Peyer's patch (tissue), 4 donors: ENCODE measurements at places on chromosomes 1 and 21. TPM values are rescaled to one million over a fixed set of nuclear protein-coding genes. Genes with fewer than 3 reads are reported as not detected.

DNA sequence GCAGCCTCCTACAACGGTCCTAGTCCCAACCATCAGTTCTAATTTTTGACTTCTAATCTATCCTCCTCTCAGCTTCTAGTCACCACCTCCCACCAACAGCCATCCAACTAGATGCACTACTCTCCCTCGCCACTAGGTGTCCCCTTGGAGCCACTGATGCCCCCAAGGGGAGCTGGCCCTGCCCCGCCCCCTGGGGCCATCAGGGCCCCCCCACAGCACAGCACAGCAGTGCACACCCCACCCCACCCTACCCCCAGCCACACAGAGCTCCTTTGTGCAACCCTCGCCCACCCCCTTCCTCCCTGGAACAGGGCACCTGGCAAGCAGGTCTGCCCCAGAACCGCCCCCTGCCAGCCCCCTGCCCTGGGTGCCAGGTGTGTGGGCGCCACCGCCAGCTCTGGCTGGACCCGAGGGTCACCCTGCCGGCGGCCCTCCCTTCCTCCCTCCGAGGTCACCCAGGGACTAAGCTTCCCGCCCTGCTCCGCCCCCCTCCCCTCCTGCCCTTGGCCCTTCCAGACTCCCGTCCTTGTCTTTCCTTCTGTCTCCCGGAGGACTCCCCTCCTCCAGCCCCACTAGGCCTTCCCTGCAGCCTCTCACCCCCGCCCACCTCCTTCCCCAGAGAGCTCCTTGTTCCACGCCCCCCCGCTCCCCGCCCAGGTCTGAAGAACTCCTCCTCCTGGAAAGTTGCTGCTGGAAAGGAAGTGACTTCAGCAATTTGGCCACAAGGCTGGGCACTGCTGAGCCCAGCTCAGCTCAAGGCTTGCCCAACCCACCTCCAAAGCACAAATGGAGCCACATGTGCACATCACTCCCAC lies 47.0 kb downstream of the AHDC1 start:
- no peaks in the 10 kb centered on the region for H3K36me3 ChIP-seq
- peak; percentile 88 for DNase-seq
- H3K27me3 ChIP-seq: no peaks in the 10 kb centered on the region
- H3K27ac ChIP-seq: peak overlapping the region; percentile 65

- no peaks in the 10 kb centered on the region for H3K27me3 ChIP-seq
- DNase-seq: no peak
- H3K4me3 ChIP-seq: no peak overlapping the region
- no peaks in the 10 kb centered on the region for H3K36me3 ChIP-seq
Observed at GRCh38 chr1:206547104-206547503, 39.8 kb downstream of the RASSF5 start.

DNA sequence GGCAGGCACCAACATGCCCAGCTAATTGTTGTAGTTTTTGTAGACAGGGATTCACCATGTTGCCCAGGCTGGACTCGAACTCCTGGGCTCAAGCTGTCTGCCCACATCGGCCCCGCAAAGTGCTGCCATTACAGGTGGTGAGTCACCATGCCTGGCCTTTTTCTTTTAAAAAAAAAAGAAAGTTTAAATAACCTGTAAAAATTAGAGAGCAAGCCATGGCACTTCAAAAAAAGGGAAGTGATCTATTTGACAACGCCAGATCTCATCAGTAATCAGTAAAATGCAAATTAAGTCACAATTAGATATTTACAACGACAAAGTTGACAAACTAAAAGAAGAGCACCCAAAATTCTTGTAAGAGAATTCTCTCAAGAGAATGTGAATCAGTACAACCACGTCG lies 2.9 kb upstream of the RBBP5 start:
- H3K4me1 ChIP-seq: peaks cover 15% of the 10 kb centered on the region
- DNase-seq: no peak
- H3K27me3 ChIP-seq: no peaks in the 10 kb centered on the region
- no peaks in the 10 kb centered on the region for H3K36me3 ChIP-seq
- H3K4me3 ChIP-seq: no peak overlapping the region

- no peak overlapping the region for H3K27ac ChIP-seq
- no peaks in the 10 kb centered on the region for H3K27me3 ChIP-seq
- no peak for DNase-seq
- no peak overlapping the region for H3K4me3 ChIP-seq
Observed at GRCh38 chr1:3609016-3609768, 2.1 kb downstream of the MEGF6 start.

SAMSN1 gene
- total RNA-seq: 2.1 TPM

DNA sequence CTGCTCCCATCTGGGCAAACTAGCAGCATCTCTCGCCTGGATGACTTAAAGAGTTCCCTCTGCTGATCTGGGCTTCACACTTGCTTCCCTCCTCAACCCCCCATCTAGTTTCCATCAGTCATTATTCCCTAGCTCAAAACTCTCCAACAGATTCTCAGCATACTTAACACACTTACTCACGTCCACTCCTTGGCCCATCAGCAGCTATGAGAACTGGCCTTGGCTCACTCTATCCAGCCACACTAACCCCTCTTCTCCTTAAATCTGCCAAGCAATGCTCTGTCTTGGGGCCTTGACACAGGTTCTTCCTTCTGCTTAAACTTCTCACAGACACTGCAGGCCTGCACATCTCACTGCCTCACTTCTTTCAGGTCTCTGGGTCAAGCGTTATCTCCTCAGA lies 41.6 kb downstream of the GNG12 start:
- H3K36me3 ChIP-seq: no peaks in the 10 kb centered on the region
- DNase-seq: no peak
- peak overlapping the region; percentile 39 for H3K27ac ChIP-seq
- H3K4me1 ChIP-seq: peaks cover 3% of the 10 kb centered on the region
- no peaks in the 10 kb centered on the region for H3K27me3 ChIP-seq

DNA sequence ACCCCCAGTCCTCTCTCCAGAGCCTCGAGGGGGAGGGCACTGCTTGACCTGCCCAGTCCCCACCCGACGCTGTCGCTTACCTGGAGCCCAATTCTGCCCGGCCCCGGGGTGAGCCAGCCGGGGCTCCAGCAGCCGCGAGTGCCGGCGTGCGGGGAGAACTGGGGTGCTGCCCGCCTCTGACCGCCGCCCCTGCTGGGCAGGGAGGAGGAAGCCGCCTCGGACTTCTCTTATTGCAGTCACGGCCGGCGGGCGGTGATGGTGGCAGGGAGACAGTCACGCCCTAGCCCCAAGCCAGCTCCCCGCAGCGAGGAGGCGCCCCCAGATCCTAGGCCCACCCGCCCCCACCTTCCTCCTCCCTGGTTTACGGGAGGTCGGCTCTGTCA lies at the start of gene FGR:
Gene FGR (minus strand): TSS at position 201 of the 383 bp plus-strand sequence. CDS start 11,269 bp downstream, outside the sequence.
- peak within 1 kb of the TSS; percentile 41 for H3K4me3 ChIP-seq
- peaks cover 12% of the 10 kb centered on the region for H3K27me3 ChIP-seq
- DNase-seq: no peak
- H3K4me1 ChIP-seq: peaks cover 43% of the 10 kb centered on the region
- peak within 1 kb of the TSS; percentile 58 for H3K27ac ChIP-seq

CFAP74 gene
- 1.1 TPM for total RNA-seq

HSPA6 gene
- total RNA-seq: 5.8 TPM

- no peak overlapping the region for H3K27ac ChIP-seq
- no peaks in the 10 kb centered on the region for H3K27me3 ChIP-seq
- no peaks in the 10 kb centered on the region for H3K4me1 ChIP-seq
Observed at GRCh38 chr1:228312136-228312764, 94.4 kb downstream of the TRIM11 start.

DNA sequence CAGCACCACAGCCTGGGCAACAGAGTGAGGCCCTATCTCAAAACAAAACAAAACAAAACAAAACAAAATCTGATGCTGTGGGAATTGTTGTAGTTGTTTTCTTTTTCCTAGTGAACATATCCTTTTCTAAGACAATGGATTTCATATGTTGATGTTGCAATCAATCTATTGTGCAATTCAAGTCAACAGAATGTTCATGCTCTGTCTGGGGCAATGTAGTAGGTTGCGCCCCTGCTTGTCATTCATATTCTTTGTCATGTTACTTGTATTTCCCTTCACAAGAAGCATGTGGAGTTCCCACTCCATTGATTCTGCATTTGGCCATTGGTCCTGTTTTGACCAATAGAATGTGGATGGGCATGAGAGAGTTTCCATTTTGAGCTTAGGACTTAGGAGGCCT lies 223.9 kb downstream of the DUSP10 start:
- DNase-seq: no peak
- H3K4me1 ChIP-seq: no peaks in the 10 kb centered on the region
- no peaks in the 10 kb centered on the region for H3K27me3 ChIP-seq
- H3K27ac ChIP-seq: no peak overlapping the region
- no peak overlapping the region for H3K4me3 ChIP-seq

GRCh38 chr1:244220410-244220809 lies 169.3 kb downstream of the ZBTB18 start:
- H3K27ac ChIP-seq: no peak overlapping the region
- DNase-seq: no peak
- H3K36me3 ChIP-seq: no peaks in the 10 kb centered on the region
- H3K27me3 ChIP-seq: no peaks in the 10 kb centered on the region
- H3K4me1 ChIP-seq: no peaks in the 10 kb centered on the region

NBPF20 gene
- 6.9 TPM for total RNA-seq

SLC5A9 gene
- total RNA-seq: 210 TPM

PLPP3 gene
- 43.7 TPM for total RNA-seq

GRCh38 chr1:161195171-161195570 lies 3.7 kb downstream of the ADAMTS4 start:
- no peaks in the 10 kb centered on the region for H3K36me3 ChIP-seq
- no peak for DNase-seq
- peaks cover 6% of the 10 kb centered on the region for H3K4me1 ChIP-seq
- no peak overlapping the region for H3K27ac ChIP-seq
- H3K4me3 ChIP-seq: no peak overlapping the region

DNA sequence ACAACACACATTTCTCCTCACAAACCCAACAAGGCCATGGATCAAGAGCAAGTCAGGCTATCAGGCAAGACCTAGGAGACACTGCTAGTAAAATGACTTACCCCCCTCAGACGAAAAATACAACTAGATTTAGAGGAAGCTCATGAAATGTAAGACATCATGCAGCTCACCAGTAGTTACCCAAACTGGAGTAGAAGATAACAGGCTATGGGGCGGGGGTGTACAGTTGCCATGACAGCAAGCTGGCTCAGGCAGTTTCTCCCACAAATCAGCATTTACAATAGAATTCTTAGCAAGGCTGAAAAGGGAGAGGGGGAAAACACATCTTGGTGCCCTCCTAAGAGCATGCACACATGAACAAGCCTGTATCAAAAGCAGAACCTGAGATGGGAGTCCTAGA lies 13.9 kb downstream of the TPM3 start:
- H3K27me3 ChIP-seq: no peaks in the 10 kb centered on the region
- H3K4me3 ChIP-seq: no peak overlapping the region
- H3K27ac ChIP-seq: no peak overlapping the region
- no peaks in the 10 kb centered on the region for H3K36me3 ChIP-seq
- DNase-seq: no peak

SYT6 gene
- not detected for total RNA-seq
